Cardiac fibroblast (primary cell): ENCODE measurements at places on chromosomes 12 and 14.
A peak's percentile ranks its signal among the peaks of the same experiment; 100 is the strongest.

DNA sequence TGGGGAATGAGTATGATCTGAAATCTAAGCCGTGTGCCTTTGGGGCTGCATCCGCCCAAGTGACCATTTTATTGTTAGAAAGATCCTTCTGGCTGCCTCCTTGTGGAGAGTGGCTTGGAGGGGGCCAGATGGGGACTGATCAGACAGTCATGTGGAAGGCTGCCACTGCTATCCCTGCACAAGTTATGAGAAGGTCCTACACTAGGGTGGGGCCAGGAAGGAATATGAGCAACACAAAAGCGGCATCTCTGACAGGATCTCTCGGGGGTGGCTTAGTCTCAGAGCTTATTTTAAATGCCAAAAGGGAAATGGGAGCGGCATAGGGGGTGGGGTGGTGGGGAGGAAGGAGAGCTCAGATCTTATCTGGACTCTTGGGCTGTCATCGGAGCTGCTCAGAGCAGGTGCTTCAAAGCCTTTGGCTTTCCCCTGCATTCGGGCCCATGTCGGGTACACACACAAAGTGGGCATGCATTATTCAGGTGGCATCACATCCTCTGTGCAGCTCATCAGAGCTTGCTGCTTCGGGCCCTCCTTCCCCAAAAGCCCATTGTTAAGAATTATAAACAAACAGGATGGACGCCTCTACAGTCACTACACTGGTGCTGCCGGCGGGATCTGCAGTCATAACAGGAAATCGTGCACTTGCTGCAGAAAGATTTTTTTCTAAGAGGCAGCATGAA lies 805.4 kb downstream of the VRK1 start:
- DNase-seq = no peak

GRCh38 chr12:123390498-123391426 lies 6.8 kb downstream of the KMT5A start:
- DNase-seq = no peak

GRCh38 chr12:121748571-121749265 lies 36.2 kb downstream of the TMEM120B start:
- peak; percentile 86 for DNase-seq

DNA sequence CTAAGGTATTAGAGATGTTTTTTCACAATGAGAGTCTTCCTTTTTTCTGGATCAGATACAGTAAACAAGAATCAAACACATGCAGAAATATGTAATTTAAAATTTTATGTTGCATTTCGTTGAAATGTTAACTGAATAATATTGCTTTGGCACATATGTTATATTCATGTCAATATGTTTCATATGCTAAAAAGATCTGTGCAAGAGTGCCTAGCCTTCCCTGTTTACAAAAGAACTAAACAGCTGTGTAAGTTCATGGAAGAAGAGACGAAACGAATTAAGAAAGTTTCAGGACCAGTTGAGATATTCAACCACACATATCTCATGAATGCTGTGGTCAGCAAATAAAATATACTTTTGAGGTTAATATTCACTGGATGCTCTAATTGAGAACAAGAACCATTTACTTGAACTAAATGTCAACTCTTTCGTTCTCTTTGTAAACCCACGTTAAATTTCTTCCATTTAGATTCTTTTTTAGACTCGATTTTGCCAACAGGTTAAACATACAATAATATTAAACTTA lies 289.5 kb downstream of the FOXG1 start:
- no peak for DNase-seq

DNA sequence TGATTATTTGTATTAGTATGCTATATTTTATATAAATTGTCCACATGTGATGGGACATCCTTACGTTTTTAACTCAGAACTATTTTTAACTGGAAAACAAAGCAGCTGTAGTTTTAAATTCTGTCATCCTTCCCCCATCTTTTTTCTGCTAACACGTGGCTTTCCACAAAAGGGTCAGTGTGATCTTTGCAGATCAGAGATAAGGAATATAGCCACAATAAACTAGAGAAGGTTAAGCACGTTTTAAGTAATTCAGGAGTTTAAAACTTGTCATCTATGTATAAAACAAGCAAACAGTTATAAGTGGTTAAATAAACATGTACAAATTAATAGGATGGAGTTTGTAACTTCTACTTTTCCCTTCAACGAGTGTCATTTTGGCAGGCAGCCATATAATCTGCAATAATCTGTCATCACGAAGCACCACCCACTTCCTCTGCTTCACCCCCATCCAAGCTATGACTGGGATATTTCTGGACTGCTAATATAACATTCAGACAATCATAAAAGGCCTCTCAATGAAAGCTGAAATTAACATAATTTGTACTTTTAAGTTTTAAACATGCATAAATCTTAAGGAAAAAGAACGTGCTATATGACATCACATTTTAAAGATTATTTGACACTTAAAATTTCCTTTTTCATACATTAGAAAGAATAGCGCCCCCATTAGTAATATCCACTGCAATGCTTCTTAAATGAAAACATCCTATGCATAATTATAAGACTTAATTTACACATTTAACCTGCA lies 15.3 kb downstream of the TAOK3 start:
- peak; percentile 77 for DNase-seq

GRCh38 chr12:113116875-113117274 lies 18.7 kb downstream of the RASAL1 start:
- no peak for DNase-seq

DNA sequence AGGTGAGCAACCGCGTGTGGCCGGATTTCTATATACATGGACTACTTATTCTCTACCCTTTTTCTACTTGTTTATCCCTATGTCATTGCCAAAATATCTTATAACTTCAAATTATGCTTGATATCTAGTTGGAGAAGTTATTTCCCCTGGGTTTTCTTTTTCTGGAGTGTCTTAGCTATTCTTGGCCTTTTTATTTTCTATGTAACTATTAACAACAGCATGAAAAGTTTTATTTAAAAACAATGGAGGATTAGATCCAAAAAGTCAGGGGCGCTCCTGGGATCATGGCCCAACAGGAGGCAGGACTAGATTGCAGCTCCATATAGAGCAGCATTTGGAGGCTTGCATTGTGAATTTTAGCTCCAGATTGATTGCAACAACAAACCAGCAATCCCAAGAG lies 8.6 kb upstream of the STRAP start:
- DNase-seq = no peak

DNA sequence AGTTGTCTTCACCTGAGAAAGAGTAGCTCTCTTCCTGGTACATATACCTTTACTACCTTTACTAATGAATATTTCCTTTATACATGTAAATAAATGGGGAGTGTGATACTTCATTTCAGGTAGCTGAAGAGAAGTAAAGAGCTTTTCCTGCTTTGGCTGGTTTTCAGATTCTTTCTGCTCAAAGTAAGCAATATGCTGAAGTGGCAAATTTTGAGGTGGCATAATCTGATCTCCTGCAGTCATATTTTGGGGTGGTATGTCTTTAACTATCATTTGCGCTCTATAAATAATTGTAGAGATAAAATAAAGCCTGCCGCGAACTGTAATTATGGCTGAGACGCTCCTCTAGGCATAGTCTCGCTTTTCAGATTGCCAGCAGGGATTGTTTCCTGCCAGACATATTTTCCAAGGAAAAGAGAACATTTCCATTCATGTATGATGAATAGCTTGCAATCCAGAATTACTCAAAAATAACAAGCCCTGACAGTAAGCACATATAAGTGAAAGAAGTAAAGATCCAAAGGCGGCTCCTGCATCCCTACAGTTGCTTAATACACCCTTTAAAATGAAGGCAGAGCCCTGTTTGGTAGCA lies 200.7 kb downstream of the C12orf50 start:
- DNase-seq = no peak

GRCh38 chr12:2924019-2924418 lies 33.3 kb downstream of the TULP3 start:
- DNase-seq = peak; percentile 25

DNA sequence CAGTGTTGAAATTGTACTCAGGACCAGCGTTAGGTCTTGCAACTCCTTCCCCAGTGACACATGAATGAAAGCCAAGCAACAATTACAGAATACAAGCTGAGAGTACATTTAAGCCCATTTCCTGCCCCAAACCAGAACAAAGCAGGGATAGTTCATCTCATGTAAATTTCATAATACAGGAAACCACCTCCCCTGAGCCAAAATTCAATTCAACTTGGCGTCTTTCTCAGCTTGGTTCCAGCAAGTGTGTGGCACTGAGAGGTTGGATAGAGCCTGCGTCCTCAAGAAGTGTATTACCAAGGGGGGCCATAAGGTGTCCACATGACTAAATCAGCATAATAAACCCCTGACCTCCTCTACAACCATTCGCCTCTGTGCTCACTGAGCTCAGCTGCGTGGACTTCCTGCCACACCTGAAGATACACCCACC lies 278.9 kb upstream of the CRY1 start:
- peak; percentile 43 for DNase-seq

- DNase-seq = no peak
These were observed 7.3 kb downstream of the IFFO1 start for GRCh38 chr12:6548556-6548955.

- DNase-seq = no peak
These were observed 68.1 kb upstream of the KRR1 start for GRCh38 chr12:75579552-75579951.

GRCh38 chr12:278046-278445 lies 15.4 kb upstream of the SLC6A13 start:
- DNase-seq = no peak

GRCh38 chr12:17992002-17992656 lies 97.9 kb downstream of the RERGL start:
- peak; percentile 64 for DNase-seq

DNA sequence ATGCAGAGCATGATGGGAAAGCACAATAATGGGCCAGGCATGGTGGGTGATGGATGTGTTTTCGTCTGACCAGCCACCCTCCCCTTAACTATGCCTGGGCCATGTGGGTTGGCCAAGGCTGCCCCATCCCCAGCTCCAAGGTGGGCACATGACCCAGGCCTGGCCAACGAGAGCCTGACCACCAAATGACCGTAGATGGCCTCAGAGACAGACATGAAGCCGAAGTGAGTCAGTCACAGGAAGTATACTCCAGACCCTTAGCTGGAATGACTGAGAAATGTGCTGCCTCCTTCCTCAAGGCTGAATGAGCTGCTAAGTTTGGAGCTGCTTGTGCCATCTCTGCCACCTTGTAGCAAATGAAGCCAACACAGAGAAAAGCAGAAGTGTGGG lies 233.6 kb downstream of the BCL11B start:
- DNase-seq = peak; percentile 8

DNA sequence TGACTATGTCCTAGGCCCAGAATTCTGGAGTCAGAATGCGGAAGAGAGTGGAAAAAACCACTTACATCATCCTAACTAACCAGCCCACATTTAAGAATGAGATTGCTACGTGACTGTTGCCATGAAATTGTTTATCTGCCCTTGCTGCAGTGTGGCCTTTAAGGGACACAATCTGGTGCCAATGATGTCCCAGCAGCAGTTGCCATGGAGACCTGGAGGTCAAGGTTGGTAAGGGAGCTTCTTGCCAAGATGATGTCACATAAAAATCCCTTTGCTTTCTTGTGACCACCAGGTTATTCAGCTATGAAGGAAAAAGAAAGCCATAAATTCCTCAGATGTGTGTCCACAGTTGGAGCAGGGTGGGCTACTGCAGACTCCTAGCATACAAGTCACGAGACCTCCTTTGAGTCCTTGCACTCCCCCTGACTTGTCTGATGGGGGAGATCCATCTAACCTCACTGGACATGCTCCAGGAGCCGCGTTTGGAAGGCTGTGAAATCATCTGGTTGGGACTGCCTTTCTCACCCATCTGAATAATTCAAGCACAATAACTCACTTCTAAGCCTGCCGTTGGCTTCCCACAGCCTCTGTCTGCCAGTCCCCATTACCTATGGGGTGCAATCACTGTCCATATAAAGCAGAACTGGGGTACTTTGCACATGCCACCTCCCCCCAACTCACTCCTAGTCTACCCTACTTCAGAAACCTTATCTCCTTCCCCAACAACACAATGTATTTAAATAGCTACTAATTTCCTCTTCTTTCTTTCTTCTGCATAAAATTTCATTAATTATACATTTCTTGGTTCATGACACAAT lies 165.6 kb downstream of the ZFP36L1 start:
- DNase-seq = peak; percentile 11

DNA sequence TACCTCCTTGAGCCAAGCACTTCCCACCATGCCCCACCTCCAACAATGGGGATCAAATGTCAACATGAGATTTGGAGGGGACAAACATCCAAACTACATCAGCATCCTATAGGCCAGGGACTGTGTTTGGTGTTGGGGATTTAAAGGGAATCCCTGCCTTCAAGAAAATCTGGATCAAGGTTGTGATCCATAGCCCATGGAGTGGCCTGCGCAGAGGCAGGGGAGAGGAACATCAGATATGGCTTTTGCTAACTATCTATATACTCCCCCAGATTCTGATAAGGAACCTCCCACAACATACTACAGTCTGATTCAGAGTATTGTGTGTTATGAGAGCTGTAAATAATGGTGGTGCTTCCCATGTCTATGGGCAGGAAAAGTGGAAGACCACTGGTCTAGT lies 5.1 kb downstream of the KIF5A start:
- DNase-seq = no peak

- no peak for DNase-seq
These were observed 160.3 kb upstream of the HIF1A start for GRCh38 chr14:61535032-61535431.

- no peak for DNase-seq
These were observed 69.0 kb downstream of the WSCD2 start for GRCh38 chr12:108198043-108198442.

- DNase-seq = no peak
These were observed 147.5 kb upstream of the C14orf180 start for GRCh38 chr14:104431929-104432541.

DNA sequence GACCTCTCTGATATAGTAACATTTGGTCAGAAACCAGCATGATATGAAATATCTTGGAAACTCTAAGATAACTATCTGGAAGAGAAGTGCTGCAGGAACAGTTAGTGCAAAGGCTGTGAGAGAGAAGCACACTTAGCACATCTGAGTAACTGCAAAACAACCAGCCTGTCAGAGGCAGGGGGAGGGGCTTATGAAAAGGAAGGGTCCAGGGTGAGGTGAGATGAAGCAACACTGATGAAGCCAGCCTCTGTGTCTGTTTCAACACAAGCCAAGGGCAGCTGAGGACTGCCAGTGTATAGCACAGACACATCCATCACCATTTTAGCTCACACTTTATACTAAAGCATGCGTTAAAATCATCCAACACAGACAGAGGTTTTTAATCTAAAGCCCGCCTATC lies 37.4 kb upstream of the OVCH1 start:
- peak; percentile 42 for DNase-seq

- no peak for DNase-seq
These were observed 1.7 kb upstream of the HOXC4 start for GRCh38 chr12:54051874-54052437.
